ENCODE measurements at places on chromosomes 11 and 22.

GRCh38 chr11:110827276-110827675 lies 115.0 kb upstream of the ARHGAP20 start:
- no peak for DNase-seq

DNA sequence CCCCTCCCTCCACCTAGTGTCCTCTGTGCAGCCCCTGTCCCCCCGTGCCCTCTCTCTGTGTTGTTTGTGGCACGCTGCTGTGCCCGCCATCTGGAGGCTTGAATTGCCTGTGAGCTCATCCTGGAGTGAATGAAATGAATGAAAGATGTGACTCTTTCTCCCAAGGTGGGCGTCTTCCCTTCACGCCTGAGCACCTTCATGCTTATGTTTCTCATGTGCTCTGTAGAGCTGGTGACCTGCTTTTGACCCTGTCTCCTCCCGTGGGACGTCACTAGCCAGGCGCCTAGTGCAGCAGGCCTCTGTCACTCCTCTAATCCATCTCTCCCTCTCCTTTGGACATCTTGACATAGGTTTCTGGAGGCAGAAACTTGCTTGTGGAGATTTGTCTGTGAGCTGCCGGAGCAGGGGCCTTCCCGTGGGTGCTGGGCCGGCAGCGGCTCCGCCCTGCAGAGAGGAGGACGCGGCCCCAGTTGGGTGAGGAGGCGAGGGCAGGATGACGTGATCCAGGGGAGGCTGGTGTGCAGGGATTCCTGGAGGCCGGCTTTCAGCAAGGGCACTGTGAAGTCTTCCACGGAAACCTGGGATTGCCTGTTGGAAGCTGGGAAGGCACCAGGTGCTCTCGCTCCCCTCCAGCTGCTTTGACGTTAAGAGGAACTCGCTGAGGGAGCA lies 40.6 kb downstream of the MUC6 start:
- DNase-seq, result no peak

GRCh38 chr22:31241200-31241599 lies 29.1 kb downstream of the LIMK2 start:
- no peak for DNase-seq

DNA sequence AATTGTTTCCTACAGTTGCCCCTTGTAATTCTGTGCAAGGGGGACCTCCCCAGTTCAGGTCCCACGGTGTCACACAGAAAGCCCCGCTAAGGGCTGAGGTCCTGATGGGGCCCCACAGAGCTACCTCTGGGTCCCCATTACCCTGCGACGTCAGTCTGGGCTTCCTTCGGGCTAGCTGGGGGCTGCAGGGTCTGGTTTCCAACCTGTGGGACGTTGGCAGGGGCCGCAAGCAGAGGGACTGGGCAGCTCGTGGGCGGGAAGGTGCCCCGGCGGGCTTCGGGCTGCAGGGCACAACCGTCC lies 698 bp downstream of the SLC37A4 start:
- no peak for DNase-seq

DNA sequence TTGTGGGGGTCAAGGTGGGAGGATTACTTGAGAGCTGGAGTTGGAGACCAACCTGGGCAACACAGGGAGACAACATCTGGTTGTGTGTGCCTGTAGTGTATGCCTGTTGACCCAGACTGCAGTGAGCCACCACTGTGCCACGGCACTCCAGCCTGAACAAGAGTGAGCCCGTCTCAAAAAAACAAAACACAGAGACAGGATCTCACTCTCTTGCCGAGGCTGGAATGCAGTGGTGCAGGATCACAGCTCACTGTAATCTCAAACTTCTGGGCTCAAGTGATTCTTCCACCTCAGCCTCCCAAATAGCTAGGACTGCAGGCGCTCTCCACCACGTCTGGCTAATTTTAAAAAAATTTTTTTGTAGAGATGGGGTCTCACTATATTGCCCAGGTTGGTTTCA lies 112.5 kb downstream of the SGSM3 start:
- DNase-seq, result no peak
